GM12878 (cell line): ENCODE measurements at places on chromosomes 4 and X. TPM values are rescaled to one million over a fixed set of nuclear protein-coding genes. Genes with fewer than 3 reads are reported as not detected.

The RTL5 gene
- 0.05 and 0.10 TPM in 2 replicates for total RNA-seq

- no peak for DNase-seq
Measured at GRCh38 chrX:136165406-136165805, 18.1 kb downstream of the FHL1 start.

- no peak for DNase-seq
Measured at GRCh38 chrX:133523081-133523487, 107.8 kb upstream of the GPC4 start.

The SYTL5 gene
- 0.13 TPM in 1 of 2 replicates, not detected in the other for total RNA-seq

DNA sequence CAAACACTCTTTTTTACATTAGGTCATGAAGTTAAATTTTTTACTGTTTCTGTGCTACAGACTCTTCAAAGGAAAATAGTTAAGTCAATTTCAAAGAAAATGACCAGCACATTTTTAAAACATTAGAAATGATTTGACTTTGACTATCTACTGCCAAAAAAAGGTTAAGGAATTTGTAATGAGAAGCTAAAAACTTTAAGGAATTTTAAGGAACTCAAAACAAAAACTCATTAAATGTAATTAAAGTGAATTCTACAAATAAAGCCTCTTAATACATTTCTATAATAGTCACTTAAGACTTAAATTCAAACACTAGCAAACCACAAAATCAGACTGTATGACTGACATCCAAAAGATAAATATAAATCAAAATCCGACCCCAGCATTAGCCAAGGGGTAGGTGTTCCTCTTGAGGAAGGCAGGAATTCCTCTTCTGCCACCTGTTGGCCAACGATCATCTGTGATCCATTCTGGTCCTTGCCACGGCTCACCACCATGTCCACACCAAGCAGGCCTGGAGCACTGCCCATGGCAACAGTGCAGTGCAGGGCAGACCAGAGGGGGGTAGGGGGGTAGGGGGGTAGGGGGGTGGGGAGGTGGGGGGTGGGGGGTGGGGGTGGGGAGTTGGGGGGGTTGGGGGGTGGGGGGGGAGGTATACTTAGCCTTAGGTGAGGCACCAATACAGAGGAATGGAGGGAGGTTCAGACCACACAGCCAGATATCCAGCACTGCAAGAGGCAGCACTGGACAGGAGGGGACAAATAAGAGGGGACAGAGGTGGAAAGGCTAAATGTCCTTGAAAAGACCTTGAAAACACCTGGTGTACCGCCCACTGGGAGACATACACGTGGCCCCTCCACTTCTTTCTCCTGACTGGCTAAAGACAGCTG is 287.4 kb downstream of the CHIC1 start:
- peak; percentile 62 for DNase-seq

The FGD1 gene
- 0.05 and 0.08 TPM in 2 replicates for total RNA-seq
